ENCODE measurements at places on chromosomes 2 and 18.

DNA sequence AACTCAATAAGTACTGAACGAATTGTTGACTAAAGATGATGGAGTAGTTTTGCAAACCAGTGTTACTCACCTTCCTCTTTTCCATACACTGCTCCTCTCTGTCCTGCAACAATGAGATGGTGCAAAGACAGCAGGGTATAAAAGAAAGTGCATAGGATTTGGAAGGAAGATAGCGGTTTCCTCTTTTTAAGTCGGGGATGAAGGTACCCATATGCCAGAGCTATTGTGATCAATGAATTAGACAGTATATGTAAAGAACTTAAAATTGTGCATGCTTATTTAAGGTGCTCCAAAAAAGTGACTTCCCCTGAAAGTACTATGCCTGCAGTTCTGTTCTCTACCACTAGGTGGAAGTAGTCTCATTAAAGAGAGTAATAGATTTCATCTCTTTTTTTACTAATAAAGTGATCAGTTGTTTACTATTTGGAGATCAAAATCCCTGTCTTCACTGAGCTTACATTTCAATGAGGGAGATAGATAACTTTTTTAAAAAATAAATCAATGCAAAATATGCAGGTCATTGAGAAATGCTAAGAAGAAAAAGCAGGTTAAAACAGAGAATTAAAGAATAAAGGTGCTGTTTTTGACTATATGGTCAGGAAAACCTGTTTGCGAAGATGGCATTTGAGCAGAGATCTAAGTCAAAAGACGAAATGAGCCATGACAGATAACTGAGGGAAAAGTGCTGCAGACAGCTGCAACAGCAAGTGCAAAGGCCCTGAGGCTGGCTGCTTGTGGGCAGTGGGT lies 339.7 kb upstream of the SLC14A2 start:
- peak; percentile 28 for DNase-seq

GRCh38 chr2:141021611-141022010 lies 1109.2 kb downstream of the LRP1B start:
- DNase-seq, result no peak

GRCh38 chr2:173272849-173273248 lies 81.8 kb upstream of the CDCA7 start:
- peak; percentile 7 for DNase-seq

DNA sequence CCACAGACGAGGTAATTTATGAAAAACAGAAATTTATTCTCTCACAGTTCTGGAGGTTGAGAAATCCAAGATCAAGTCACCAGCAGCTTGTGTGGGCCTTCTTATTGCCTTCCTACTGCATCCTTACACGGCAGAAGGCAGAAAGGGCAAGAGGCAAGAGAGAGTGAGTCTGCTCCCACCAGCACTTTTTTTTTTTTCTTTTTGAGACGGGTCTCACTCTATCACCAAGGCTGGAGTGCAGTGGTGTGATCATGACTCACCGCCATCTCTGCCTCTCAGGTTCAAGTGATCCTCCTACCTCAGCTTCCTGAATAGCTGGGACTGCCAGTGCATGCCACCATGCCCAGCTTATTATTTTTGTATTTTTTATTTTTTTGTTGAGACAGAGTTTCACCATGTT lies 78.5 kb upstream of the HK2 start:
- no peak for DNase-seq

- no peak for DNase-seq
Measured at GRCh38 chr2:179686718-179687342, 174.6 kb downstream of the ZNF385B start.
